ENCODE measurements at places on chromosomes 12 and 14. TPM values are rescaled to one million over a fixed set of nuclear protein-coding genes. Genes with fewer than 3 reads are reported as not detected.

- DNase-seq: no peak
These were observed 1358.8 kb downstream of the LRFN5 start for GRCh38 chr14:42965512-42965911.

GRCh38 chr14:61296719-61297502, 15.8 kb upstream of the TMEM30B start:
- DNase-seq: no peak

DNA sequence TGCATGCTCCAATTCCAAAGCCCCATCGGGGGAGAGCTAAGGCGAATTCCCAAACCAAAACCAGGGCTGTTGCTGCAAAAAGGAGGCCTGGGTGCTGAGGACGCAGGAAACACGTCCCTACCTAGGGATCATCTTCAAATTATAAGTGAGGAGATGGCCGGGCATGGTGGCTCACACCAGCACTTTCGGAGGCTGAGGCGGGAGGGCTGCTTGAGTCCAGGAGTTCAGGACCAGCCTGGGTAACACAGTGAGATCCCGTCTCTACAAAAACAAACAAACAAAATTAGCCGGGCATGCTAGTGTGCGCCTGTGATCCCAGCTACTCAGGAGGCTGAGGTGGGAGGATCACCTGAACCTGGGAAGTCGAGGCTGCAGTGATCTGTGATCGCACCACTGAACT, 143.2 kb downstream of the CALM1 start:
- DNase-seq: no peak

DNA sequence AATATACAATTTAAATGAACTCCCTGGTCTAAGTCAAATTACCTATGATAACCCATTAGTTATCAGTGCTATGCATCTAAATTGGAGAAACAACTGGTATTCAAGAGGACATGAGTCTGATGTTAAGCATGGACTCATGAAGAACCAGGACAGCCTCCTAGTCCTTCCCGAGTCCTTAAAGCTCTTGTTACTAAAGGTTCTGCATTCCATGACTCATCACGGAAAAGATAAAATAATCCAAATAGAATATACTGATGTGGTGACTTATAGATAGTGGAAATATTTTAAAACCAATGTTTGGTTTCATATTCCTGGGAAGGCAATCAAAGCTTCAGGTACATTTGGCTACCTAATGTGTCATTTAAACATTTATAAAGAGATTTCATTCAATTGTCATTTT, 117.2 kb upstream of the PMCH start:
- DNase-seq: no peak

PRIMA1 gene
- 1.1 TPM for polyA plus RNA-seq

TROAP gene
- 18.3 TPM for polyA plus RNA-seq

FAM181A gene
- not detected for polyA plus RNA-seq
